ENCODE measurements at places on chromosomes 11 and 22.

- no peak for DNase-seq
Measured at GRCh38 chr11:12640926-12641849, 33.0 kb upstream of the TEAD1 start.

- no peak for DNase-seq
Measured at GRCh38 chr11:120215634-120216033, 4.8 kb downstream of the OAF start.

DNA sequence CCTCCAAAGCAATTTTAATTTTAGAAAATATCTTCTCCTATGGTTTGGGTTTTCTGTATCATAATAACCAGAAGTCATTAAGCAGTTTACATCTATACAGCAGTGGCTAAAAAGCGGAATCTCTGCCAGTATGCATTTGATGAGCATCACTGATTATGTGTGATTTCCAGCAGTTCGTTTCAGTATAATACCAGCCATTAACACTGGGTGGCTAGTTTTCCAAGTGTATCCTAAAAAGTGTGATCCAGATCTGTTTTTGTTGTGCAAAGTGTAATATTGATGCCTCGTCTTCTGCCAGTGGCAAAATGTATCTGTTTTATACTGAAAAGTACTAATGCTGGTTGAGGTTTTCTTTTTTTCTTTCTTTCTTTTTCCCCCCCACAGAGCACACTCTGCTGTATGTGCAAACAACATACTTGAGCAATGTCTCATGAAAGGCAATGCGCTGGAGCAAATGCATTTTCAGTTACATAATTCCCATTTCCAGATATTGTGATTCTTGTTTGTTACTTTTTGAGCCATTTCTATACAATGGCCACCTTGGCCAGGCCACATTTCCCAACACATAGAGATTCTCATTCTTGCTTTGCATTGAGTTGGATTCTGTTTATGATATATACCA, 64.2 kb downstream of the SLC36A4 start:
- DNase-seq: no peak

- no peak for DNase-seq
Measured at GRCh38 chr11:36288442-36289225, 590 bp downstream of the COMMD9 start.

- no peak for DNase-seq
Measured at GRCh38 chr11:58446294-58446693, 4.3 kb upstream of the OR5B12 start.

DNA sequence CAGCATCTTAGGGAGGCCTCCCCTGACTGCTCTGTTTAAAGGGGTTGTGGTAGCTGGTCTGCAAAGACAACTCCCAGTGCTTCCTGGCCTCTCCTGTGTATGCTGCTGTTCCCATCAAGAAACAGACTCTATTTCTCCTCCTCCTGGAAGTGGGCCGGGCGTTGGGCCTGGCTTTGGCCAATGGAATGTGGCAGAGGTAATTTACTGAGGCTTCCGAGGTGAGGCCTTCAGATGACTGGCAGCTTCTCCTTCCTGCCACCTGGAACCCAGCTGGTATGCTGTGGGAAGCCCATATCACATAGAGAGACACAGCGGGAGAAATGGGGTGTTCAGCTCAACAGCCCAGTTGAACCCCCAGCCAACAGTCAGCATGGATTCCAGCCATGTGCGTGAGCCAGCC, 25.1 kb upstream of the EIF3D start:
- no peak for DNase-seq

DNA sequence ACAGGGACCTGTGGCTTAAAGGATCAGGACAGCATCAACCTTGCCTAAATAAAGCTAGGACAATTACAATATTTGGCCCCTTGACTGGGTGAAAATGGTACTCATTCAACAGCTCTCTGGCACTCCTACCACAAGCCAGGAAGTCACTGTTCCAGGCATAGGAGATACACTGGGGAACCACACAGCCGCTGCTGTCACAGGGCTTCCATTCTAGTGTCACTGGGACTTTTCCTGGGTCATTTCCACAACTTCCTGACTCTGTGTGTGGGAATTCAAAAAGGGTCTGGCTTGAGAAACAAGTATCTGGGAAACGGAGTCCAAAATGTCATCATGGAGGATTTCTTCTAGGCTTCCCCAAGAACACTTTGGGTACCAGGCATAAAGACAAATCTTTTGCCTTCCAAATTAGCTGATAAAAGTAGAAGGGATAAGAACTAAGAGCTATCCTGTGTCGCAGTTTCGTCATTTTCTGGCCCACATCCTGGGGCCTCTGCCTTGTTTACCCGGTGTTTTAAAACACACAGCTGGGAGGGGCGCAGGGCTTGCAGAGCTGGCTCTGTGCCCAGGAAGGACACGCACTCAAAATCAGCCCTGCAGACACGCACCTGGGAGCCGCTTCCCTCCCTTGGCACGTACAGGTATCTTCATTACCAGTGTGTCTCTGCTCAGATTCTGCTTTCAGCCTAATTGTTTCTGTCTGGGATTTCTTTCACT, 38.0 kb downstream of the TMEM45B start:
- DNase-seq: no peak

GRCh38 chr11:26035696-26036095, 296.2 kb upstream of the ANO3 start:
- DNase-seq: no peak

- no peak for DNase-seq
Measured at GRCh38 chr22:37254209-37254866, 10.3 kb upstream of the RAC2 start.
